ENCODE measurements at places on chromosomes 6 and 20. TPM values are rescaled to one million over a fixed set of nuclear protein-coding genes. Genes with fewer than 3 reads are reported as not detected.

ASIP gene
- not detected for total RNA-seq

GPR6 gene
- 0.12 TPM for total RNA-seq

BPI gene
- not detected for total RNA-seq

AVP gene
- total RNA-seq = not detected

MRPS10 gene
- 12.5 TPM for total RNA-seq

TMEM217 gene
- 1.3 TPM for total RNA-seq

NOTCH4 gene
- total RNA-seq = 3.7 TPM

TCP1 gene
- 85.1 TPM for total RNA-seq

DNA sequence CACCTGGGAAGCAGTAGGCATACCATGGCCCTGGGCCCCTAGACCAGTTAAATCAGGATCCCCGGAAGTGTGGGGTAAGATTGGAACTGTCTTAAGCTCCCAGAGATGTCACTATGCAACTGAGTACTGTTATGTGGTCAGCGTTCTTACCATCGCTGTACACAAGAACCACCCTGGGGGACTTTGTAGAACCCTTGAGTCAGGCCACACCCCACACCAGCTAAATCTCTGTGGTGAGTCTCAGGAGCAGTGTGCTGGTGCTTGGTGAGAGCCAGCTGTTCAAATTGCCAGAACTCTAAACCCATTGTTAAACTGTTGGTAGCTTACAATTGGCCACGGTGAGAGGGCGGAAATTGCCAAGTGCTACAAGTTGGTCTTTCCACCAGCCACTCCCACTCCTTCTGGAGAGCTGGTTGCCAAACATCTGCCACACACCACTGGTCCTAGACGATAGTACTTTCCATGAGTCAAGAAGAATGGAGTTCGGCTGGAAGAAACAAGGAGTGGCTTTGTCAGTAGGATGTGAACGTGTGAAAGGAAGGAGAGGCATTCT lies 80.5 kb upstream of the SYNDIG1 start:
- DNase-seq = no peak
- H3K4me1 ChIP-seq = no peaks in the 10 kb centered on the region
- no peaks in the 10 kb centered on the region for H3K27me3 ChIP-seq
- no peaks in the 10 kb centered on the region for H3K36me3 ChIP-seq
- no peak overlapping the region for H3K4me3 ChIP-seq

DNA sequence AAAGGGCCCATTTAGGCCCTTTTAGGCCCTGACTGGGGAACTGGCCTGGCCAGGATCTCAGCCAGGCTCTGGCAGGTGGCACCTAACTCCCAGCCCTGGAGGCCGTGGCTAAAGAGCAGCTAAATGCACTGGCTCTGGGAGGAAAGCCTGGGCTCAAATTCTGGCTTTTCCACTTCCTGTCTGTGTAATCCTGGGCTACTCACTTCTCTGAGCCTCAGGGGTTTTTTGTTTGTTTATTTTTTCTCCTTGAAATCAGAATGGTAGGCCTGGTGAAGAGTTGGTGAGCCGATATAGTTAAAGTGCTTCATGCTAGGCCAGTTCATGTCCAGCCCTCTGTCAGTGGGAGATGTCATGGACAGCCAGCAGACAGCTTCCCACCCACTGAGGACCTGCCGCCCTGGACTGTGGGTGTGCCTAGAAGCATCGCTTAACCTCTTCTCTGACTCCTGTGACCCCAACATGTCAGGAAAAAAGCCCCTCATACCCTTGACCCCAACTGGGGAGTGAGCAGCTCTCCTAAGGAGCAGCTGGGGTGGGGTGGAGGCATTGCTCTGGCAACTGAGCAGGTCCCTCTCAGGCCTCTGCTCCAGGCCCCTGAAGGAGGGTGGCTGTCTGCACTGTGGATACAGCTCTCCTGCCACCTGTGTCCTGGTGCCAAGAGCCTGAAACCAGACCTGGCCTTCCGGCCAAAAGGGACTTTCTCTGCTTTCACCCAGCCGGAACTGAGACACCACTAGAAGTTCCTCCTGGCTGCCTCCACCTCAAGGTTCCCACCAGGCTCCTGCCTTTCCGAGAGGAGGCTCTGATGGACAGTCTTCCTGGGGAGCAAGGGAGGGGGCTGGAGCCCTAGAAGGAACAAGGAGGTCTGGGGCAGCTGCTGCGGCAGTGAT lies 57.2 kb upstream of the MYL9 start:
- DNase-seq = no peak
- H3K4me3 ChIP-seq = no peak overlapping the region
- H3K27ac ChIP-seq = peak overlapping the region; percentile 39
- no peaks in the 10 kb centered on the region for H3K27me3 ChIP-seq
- no peaks in the 10 kb centered on the region for H3K36me3 ChIP-seq

DNA sequence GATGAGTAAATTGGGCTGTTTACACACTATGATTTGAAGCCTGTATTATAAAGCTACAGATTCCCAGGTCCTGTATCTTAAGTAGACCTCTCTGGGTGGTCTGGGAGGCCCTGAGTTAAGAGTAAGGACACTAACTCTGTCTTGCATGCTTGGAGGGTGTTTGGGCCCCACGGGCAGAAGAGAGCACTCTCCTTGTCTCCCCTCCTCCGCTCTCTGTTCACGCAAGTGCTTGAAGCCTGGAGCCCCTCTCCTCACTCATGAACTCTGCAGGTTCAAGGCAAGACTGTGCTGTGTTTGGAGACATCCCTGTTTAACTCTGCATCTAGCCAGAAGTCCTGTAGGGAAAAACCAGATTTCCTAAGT lies 154.0 kb downstream of the ZDHHC14 start:
- H3K27me3 ChIP-seq = no peaks in the 10 kb centered on the region
- peaks cover 9% of the 10 kb centered on the region for H3K4me1 ChIP-seq
- no peak overlapping the region for H3K27ac ChIP-seq
- H3K4me3 ChIP-seq = no peak overlapping the region
- DNase-seq = no peak

GRCh38 chr6:3367630-3368029 lies 89.2 kb downstream of the SLC22A23 start:
- peaks cover 40% of the 10 kb centered on the region for H3K4me1 ChIP-seq
- no peaks in the 10 kb centered on the region for H3K27me3 ChIP-seq
- no peak for DNase-seq
- H3K27ac ChIP-seq = no peak overlapping the region
- H3K4me3 ChIP-seq = no peak overlapping the region

DNA sequence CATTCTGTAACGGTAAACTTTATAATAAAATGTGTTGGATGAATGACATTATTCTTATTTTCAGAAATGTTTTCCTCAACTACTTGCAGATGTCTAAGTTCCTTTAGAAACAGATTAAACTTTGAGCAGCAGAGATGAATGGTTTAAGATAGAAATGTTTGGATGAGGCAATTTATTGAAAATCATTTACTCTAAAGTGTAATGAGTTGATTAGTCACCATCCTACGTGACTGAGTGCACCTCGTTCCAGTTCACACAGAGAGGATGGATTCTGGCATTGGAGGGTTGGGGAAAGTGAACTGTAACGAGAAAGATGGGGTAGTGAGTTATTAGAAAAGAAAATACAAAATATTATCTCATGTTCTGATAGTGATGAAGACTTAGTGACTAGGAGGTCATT lies 28.7 kb downstream of the SMPDL3A start:
- no peaks in the 10 kb centered on the region for H3K27me3 ChIP-seq
- no peaks in the 10 kb centered on the region for H3K36me3 ChIP-seq

DNA sequence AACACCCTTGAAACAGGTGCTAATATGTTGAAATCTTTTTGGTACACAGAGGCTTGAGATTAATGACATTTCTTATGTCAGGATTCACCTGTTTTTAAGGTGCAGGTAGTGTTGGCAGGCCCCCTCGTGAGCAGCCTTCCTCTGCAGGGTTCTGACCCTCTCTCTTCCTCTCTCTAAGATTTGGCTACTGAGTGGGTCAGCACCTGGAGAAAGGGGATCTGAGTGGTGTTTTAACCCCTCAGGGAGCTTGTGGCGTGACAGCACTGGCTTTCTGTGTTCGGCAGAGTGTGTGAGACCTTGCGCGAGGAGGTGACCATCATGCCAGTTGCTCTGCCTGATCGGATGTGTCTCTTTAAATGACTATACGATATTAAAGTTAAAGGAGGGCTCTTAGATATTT lies 37.1 kb downstream of the HIVEP1 start:
- no peaks in the 10 kb centered on the region for H3K4me1 ChIP-seq
- no peaks in the 10 kb centered on the region for H3K36me3 ChIP-seq

GRCh38 chr20:4158466-4159050 lies 143.2 kb upstream of the RNF24 start:
- H3K4me3 ChIP-seq = no peak overlapping the region
- no peaks in the 10 kb centered on the region for H3K36me3 ChIP-seq
- no peaks in the 10 kb centered on the region for H3K4me1 ChIP-seq
- no peak for DNase-seq

DNA sequence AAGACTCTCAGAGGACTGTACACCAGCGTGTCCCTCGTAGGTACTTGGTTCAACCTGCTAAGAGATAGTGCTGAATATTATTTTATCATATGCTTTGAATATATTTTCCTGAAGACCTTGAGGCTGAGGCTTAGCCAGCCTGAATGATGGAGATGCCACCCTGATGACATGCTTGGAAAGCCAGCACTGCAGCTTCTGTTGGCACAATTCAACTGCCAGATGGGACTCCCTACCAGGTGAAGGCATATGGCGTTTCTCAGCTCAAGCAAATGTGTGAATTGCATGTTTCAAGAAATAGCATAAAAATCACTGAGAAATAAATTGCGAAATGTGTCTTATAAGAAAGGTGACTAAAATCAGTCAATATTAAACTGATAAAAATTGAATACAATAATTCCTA lies 228.1 kb upstream of the CST7 start:
- H3K4me3 ChIP-seq = no peak overlapping the region
- no peaks in the 10 kb centered on the region for H3K27me3 ChIP-seq
- H3K4me1 ChIP-seq = no peaks in the 10 kb centered on the region
- H3K36me3 ChIP-seq = no peaks in the 10 kb centered on the region
- DNase-seq = no peak

- no peaks in the 10 kb centered on the region for H3K27me3 ChIP-seq
- DNase-seq = no peak
- no peaks in the 10 kb centered on the region for H3K36me3 ChIP-seq
- no peak overlapping the region for H3K4me3 ChIP-seq
Measured at GRCh38 chr20:20487811-20488210, 119.9 kb downstream of the INSM1 start.

- no peaks in the 10 kb centered on the region for H3K36me3 ChIP-seq
- no peak overlapping the region for H3K4me3 ChIP-seq
- no peaks in the 10 kb centered on the region for H3K4me1 ChIP-seq
- H3K27me3 ChIP-seq = no peaks in the 10 kb centered on the region
- H3K27ac ChIP-seq = no peak overlapping the region
- DNase-seq = no peak
Measured at GRCh38 chr6:133807501-133807900, 81.4 kb upstream of the TCF21 start.

- no peaks in the 10 kb centered on the region for H3K27me3 ChIP-seq
- H3K4me1 ChIP-seq = peaks cover 12% of the 10 kb centered on the region
- DNase-seq = no peak
- no peaks in the 10 kb centered on the region for H3K36me3 ChIP-seq
- no peak overlapping the region for H3K4me3 ChIP-seq
Measured at GRCh38 chr6:121333196-121333595, 1.1 kb downstream of the TBC1D32 start.

DNA sequence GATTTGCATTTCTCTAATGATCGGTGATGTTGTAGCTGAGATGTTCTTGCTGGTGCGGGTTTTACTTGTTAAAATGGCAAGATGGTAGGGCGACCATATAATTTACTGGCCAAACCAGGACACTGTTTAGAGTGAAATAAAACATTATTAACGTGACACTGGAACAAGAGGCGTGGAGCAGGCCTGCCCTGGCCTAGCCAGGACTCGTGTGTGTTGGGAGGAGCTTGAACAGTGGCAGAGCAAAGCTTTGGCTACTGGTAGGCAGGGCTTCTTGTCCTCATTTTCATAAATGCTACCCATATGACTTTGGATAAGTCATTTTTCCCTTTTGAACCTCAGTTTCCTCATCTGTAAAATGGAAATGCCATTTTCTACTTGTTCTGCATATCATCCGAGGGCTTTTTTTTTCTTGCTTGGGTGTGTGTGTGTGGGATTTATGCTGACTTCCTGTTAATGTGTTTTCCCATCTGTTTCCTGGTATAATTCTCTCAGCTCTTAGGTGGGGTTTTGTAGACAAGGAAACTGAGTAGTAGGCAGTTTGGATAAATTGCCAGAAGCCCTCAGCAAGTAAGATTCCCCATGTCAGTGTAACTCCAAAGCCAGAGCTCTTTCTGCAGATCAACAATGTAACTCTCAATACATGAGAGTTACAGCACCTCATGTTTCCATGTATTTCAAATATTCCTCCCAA lies 81.7 kb downstream of the TOX2 start:
- no peaks in the 10 kb centered on the region for H3K4me1 ChIP-seq
- DNase-seq = no peak
- H3K36me3 ChIP-seq = no peaks in the 10 kb centered on the region
- H3K27me3 ChIP-seq = no peaks in the 10 kb centered on the region

DNA sequence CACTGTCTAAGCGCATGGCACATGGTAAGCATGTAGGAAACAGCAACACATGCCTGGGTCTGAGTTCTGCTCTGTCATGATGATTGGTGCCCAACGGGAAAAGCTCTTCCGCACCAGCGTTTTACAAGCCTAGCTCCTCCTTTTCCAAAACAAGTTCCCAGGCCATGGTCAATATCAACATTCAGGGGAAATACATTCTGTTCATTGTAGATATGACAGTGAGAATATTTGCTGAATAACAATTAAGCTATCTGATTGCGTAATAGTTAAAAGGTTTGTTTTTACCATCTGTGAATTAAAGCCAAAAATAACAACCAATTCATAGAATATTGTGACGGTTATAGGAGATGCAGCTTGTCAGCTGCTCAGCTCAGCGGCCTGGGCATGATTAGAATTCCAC lies 404.3 kb upstream of the SLC35B3 start:
- H3K4me3 ChIP-seq = no peak overlapping the region
- no peak for DNase-seq
- H3K4me1 ChIP-seq = no peaks in the 10 kb centered on the region
- no peaks in the 10 kb centered on the region for H3K36me3 ChIP-seq
- H3K27me3 ChIP-seq = no peaks in the 10 kb centered on the region
- H3K27ac ChIP-seq = no peak overlapping the region

- no peak overlapping the region for H3K4me3 ChIP-seq
- no peaks in the 10 kb centered on the region for H3K27me3 ChIP-seq
- no peak for DNase-seq
- no peaks in the 10 kb centered on the region for H3K36me3 ChIP-seq
Measured at GRCh38 chr6:26441977-26442376, 1.7 kb downstream of the BTN3A3 start.

- no peaks in the 10 kb centered on the region for H3K27me3 ChIP-seq
- H3K4me1 ChIP-seq = no peaks in the 10 kb centered on the region
- no peak for DNase-seq
- no peaks in the 10 kb centered on the region for H3K36me3 ChIP-seq
- H3K4me3 ChIP-seq = no peak overlapping the region
Measured at GRCh38 chr6:16705081-16705993, 55.9 kb downstream of the ATXN1 start.

DNA sequence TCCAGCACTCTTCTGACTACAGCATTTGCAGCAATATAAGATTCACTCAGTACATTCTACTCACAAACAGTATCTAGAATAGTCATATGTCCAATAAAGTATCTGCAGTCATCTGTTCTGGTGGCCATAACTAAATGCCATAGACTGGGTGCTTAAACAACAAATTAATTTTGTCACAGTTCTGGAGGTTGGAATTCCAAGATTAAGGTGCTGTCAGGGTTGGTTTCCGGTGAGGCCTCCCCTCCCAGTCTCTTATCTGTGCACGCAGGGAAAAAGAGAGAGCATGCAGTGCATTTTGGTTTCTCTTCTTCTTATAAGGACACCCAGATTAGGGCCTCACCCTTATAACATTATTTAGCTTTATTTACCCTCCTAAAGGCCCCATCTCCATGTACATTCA lies 21.3 kb upstream of the NUS1 start:
- H3K27me3 ChIP-seq = no peaks in the 10 kb centered on the region
- H3K4me3 ChIP-seq = no peak overlapping the region
- no peak for DNase-seq
- H3K27ac ChIP-seq = no peak overlapping the region
- no peaks in the 10 kb centered on the region for H3K4me1 ChIP-seq
